Neural crest cell (in vitro differentiated cells): ENCODE measurements at places on chromosomes 11 and 22. TPM values are rescaled to one million over a fixed set of nuclear protein-coding genes. Genes with fewer than 3 reads are reported as not detected.
A peak's percentile ranks its signal among the peaks of the same experiment; 100 is the strongest.

DNA sequence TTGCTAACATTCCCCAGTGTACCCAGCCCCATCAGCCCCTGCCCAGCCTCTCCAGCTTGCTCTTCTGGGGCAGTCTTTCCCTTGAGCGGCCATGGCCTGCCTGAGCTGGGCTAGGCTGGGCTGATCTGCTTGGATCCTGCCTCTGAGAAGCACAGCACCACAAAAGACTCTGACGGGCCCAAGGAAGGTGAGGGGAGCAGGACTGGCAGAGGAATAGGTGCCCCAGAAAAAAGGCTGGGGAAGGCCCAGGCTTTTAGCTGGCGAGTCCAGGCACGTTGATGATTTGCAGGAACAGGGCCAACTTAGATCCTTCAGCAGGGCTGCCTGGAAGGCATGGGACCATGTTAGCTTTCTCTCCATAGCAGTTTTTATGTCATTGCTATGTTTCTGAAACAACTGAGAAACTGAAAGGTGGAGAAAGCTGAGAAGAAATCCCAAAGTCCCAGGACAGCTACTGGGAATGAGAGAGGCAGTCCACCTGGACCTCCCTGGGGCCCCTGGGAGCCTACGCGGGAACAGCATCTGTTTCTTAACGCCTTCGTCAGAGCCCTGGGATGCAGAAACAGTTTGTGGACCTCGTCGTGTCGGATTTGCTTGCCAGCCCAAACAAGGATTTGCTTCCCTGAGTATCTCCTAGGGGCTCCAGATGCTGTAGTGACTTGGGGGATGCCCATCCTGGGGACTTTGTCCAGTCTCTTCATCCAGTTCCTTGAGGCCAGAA is 24.4 kb upstream of the FXYD6 start:
- no peaks in the 10 kb centered on the region for H3K36me3 ChIP-seq
- no peak for DNase-seq
- H3K4me3 ChIP-seq, result no peak overlapping the region
- no peaks in the 10 kb centered on the region for H3K4me1 ChIP-seq
- no peak overlapping the region for H3K27ac ChIP-seq
- H3K27me3 ChIP-seq, result no peaks in the 10 kb centered on the region

DNA sequence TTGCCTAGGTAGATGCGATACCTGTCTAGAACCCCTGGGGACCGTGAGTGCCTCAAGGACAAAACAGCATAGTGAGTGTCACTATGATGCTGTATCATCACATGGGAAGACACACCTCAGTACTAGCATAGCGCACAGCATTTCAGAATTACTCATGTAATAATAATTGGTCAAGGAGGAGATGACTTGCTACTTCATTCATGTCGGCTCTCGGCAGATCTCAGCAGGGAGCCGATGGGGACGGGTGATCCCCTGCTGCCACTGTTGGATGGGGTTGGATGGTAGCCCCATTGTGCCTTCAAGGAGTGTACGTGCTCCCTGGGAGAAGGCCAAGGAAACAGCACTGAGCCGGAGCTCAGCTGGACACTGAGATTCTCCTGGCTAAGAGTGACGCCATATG is 186.9 kb downstream of the EFCAB6 start:
- H3K27me3 ChIP-seq, result no peaks in the 10 kb centered on the region
- no peak overlapping the region for H3K4me3 ChIP-seq
- H3K36me3 ChIP-seq, result no peaks in the 10 kb centered on the region
- H3K4me1 ChIP-seq, result no peaks in the 10 kb centered on the region
- DNase-seq, result no peak
- no peak overlapping the region for H3K27ac ChIP-seq

DNA sequence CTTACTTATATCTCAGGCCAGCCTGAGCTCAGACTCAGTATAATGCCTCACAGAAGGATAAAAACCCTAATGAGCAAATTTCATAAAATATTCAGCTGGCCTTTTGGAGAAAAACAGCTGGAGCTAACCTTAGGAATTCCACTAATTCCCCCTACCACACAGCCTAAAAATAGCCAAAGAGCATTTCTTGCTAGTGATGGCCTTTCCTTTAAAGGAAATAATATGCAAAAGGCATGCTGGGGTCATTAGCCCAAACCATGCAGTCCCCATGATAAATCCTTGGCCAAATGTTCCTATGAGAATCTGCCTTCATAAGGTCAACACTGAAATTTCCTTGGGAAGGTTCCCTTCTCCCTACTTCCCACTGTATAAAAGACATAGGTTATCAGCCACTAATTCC is 38.2 kb downstream of the SYTL2 start:
- peaks cover 6% of the 10 kb centered on the region for H3K4me1 ChIP-seq
- no peak overlapping the region for H3K4me3 ChIP-seq
- peaks cover 4% of the 10 kb centered on the region for H3K36me3 ChIP-seq
- no peak overlapping the region for H3K27ac ChIP-seq
- DNase-seq, result no peak

DNA sequence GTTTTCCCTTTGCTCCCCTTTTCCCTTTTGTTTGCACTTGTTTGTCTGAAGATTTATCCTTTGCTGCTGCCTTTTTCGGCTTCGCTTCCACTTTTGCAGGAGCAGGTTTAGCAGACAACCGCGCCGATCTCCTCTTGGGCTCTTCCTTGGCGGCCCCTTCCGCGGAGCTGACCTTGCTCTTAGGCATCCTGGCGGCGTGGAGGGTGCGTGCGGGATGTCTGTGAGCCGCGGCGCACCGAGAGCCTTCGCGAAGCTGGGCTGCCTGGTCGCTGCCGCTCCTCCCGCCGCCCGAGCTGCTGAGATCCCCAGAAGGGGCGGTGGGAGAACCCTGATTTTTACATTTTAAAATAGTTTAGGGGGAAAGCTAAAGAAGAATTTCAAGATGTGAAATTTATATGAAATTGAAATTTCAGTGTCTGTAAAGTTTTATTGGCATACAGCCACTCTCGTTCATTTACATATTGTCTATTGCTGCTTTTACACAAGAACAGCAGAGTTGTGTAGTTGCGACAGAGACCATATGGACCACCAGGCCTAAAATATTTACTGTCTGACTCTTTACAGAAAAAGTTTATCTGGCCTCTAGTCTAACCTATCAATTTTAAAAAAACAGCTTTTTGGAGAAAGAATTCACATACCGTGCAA is 105.2 kb upstream of the RRM1 start:
- H3K27me3 ChIP-seq, result peaks cover 4% of the 10 kb centered on the region
- DNase-seq, result no peak
- H3K27ac ChIP-seq, result no peak overlapping the region
- peaks cover 8% of the 10 kb centered on the region for H3K36me3 ChIP-seq
- peaks cover 5% of the 10 kb centered on the region for H3K4me1 ChIP-seq

- peaks cover 10% of the 10 kb centered on the region for H3K4me1 ChIP-seq
- H3K27me3 ChIP-seq, result peaks cover 13% of the 10 kb centered on the region
- H3K27ac ChIP-seq, result no peak overlapping the region
- no peak overlapping the region for H3K4me3 ChIP-seq
- DNase-seq, result no peak
- H3K36me3 ChIP-seq, result no peaks in the 10 kb centered on the region
These were observed 92.9 kb upstream of the PARVA start for GRCh38 chr11:12284316-12285050.

DNA sequence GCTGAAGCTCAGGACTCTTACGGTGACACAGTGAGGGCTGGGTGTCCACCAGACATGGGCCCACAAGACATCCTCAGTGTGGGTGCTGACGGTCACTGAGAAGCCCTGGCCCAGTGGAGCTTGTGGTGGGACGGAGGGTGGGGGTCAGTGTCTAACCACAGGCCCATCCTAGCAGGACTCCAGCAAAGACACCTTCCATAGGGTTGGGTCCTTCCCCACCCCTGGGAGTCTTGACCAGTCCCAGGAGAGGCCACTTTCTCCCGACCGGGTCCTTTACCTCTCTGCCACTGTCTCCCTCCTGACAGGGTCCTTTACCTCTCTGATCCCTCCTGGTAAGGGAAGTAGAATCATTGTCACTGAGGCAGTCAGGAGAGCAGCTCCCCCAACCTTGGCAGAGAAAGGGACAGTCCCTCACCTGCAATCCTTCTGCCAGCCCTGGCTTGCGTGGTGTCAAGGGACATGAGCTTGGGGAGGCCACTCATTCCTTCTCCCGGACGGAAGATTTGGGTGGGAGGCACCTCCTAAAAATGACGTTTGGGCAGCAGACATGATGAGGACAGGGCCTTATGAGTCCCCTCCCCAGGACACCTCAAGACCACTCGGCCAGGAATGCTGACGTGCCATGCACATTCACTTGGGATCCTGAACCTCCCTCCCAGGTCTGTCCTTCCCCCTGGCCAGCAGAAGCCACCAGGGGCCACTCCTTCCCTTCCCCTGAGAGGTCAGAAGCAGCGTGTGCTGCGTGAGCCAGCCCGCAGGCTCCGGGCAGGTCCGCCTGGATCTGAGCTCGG is 91.5 kb upstream of the FGF3 start:
- no peak for DNase-seq
- H3K27me3 ChIP-seq, result peaks cover 10% of the 10 kb centered on the region
- H3K4me1 ChIP-seq, result no peaks in the 10 kb centered on the region
- no peaks in the 10 kb centered on the region for H3K36me3 ChIP-seq
- no peak overlapping the region for H3K27ac ChIP-seq
- H3K4me3 ChIP-seq, result no peak overlapping the region

- peak overlapping the region; percentile 67 for H3K27ac ChIP-seq
- no peak overlapping the region for H3K4me3 ChIP-seq
- peaks cover 2% of the 10 kb centered on the region for H3K36me3 ChIP-seq
- no peaks in the 10 kb centered on the region for H3K27me3 ChIP-seq
- peaks cover 23% of the 10 kb centered on the region for H3K4me1 ChIP-seq
These were observed 51.8 kb downstream of the MICAL3 start for GRCh38 chr22:17972385-17973191.

DNA sequence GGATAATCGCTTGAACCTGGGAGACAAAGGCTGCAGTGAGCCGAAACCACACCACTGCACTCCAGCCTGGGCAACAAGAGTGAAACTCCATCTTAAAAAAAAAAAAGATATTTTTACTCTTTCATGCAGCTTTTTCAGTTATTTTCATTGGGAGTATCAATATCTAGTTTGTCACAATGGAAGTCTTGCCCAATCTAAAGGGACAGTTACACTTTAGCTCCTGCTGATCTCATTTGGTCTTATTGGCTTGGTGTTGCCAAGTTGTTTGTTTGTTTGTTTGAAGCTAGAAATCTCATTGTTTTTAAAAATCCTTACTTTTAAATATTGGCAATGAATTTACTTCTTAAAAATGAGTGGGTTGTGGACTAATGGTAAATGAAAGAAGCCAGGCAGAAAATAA is 24.7 kb downstream of the CEP295 start:
- DNase-seq, result no peak
- H3K4me1 ChIP-seq, result no peaks in the 10 kb centered on the region
- H3K27me3 ChIP-seq, result no peaks in the 10 kb centered on the region

DNA sequence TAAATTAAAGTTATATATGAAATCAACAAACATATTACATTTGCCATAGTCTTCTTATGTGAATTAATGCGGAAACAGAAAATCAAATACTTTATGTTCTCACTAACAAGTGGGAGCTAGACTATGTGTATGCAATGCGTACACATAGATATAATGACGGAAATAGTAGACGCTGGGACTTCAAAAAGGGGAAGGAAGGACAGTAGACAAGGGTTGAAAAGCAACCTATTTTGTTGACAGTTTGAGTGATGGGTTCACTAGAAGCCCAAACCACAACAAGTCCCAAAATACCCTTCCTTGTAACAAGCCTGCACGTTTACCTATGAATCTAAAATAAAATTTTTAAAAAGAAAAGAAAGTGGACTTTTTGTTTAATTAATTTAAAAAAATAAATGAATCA is 430.8 kb upstream of the CNTN5 start:
- DNase-seq, result no peak
- no peak overlapping the region for H3K4me3 ChIP-seq
- H3K36me3 ChIP-seq, result peaks cover 4% of the 10 kb centered on the region
- H3K27ac ChIP-seq, result no peak overlapping the region
- H3K27me3 ChIP-seq, result no peaks in the 10 kb centered on the region

DNA sequence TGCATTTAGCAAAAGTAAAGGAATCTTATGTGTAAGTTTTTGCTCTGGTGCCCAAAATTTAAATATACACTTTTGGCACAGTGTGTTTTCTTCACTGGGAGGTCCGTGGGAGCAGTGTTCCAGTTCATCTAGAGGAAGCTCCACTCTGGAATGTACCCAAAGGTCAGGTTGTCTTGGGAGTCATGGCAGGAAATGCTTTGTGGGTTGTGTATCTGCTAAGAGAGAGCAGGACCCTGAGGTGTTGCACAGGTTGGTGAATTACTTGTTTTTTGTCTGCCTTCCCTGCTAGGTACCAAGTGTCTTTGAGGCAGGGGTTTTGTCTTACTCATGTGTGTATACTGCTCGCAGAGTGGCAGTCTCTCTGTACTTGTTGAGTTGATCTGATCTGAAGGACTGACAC is 37.3 kb downstream of the DIXDC1 start:
- peaks cover 6% of the 10 kb centered on the region for H3K36me3 ChIP-seq
- H3K27ac ChIP-seq, result no peak overlapping the region
- DNase-seq, result no peak
- H3K27me3 ChIP-seq, result peaks cover 4% of the 10 kb centered on the region
- H3K4me3 ChIP-seq, result no peak overlapping the region

GRCh38 chr22:24968066-24968561 is 15.6 kb downstream of the KIAA1671 start:
- H3K36me3 ChIP-seq, result no peaks in the 10 kb centered on the region
- DNase-seq, result no peak
- H3K27ac ChIP-seq, result no peak overlapping the region
- peaks cover 21% of the 10 kb centered on the region for H3K4me1 ChIP-seq
- H3K4me3 ChIP-seq, result no peak overlapping the region
- no peaks in the 10 kb centered on the region for H3K27me3 ChIP-seq

DNA sequence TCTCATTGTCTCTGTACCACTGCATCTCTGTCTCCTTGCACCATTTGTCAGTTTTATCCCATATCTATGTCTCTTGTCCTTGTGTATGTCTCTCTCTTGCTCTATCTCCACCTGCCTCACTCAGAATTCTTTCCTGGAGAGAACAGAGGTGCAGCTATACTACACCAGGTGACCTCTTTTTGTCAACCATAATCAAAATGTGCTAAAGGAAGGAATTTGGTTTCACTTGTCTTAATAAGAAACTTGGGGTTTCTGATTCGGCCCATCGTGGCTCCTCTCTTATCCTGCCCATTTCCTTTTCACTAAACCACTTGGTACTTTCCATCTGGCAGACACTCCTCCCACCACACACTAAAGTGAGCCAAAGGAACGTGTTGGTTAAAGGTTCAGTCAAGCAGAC is 2.0 kb upstream of the C11orf42 start:
- H3K27ac ChIP-seq, result no peak overlapping the region
- H3K27me3 ChIP-seq, result no peaks in the 10 kb centered on the region
- H3K4me3 ChIP-seq, result no peak overlapping the region
- DNase-seq, result no peak

DNA sequence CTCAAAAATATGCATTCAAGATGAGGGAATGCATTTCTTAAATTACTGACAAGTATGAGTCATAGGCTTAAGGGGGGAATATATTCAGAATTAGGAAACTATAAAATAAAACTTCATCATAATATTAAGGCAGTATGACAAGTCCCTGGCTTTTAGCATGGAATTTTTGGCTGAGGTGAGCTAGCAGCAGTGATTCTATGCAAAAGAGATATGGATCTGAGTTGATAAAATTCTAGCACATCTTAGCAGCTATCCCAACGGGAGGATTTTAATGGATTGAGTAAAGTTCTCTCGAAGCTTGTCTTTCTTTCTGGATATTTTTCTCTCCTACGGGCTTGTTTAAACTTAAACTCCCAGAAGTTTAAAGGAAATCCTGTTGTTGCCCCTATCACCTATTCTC is 1.2 kb downstream of the OR51Q1 start:
- H3K4me1 ChIP-seq, result no peaks in the 10 kb centered on the region
- H3K36me3 ChIP-seq, result no peaks in the 10 kb centered on the region
- H3K4me3 ChIP-seq, result no peak overlapping the region
- peaks cover 22% of the 10 kb centered on the region for H3K27me3 ChIP-seq

VSIG10L2 gene
- not detected in 2 replicates for total RNA-seq

MMP27 gene
- total RNA-seq, result not detected in 2 replicates

SAA4 gene
- total RNA-seq, result not detected in 2 replicates

P2RX6 gene
- 3.4 and 4.5 TPM in 2 replicates for total RNA-seq

ZNF280A gene
- total RNA-seq, result not detected in 2 replicates

SEC14L6 gene
- 3.3 and 3.6 TPM in 2 replicates for total RNA-seq

SCO2 gene
- total RNA-seq, result 2.3 and 4.2 TPM in 2 replicates

OSBPL5 gene
- 30.6 and 31.4 TPM in 2 replicates for total RNA-seq
